GM13976 (cell line): ENCODE measurements at places on chromosomes 1 and 21.

- DNase-seq, result no peak
Observed at GRCh38 chr21:44849616-44850130, 23.8 kb downstream of the PTTG1IP start.

- no peak for DNase-seq
Observed at GRCh38 chr1:109477821-109478220, 5.9 kb upstream of the ATXN7L2 start.

DNA sequence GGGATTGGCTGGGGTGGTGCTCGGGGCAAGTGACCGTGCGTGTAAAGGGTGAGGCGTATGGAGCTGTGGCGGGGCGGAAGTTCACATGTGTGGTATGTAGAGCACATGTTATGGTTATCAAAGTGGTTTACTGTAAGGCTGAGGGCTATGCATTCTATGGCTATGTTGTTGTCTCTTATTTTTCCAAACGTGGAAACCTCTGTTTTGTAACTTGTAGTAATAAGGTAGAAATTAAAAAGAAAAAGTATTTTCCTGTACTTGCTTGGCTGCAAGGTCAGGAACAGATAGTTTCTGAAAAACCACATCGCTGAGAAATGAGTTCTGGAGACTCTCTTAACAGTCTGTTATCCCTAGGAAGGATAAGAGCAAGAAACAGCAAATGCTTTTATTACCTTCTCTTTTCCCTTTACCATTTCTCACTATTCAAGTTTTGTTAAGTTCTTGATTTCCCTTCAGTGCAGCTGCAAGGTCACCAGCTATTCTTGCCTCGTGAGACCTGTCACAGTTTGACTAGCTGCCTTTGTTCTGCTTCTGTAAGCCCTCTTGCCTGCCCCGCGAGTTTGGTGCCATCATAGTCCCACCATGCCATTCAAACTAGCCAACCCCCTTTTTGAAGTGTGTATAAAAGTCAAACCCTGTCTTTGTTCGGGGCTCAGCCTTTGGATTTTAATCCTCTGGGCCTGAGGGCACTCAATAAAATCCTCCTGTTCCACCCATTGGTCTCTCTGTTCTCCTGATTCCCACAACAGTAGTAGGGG is 9.5 kb downstream of the RNU1-2 start:
- DNase-seq, result peak; percentile 71

GRCh38 chr1:89770391-89770790 is 50.4 kb upstream of the LRRC8D start:
- DNase-seq, result no peak

- DNase-seq, result peak; percentile 39
Observed at GRCh38 chr1:228691926-228692325, 43.4 kb upstream of the RHOU start.

- no peak for DNase-seq
Observed at GRCh38 chr1:184640505-184640904, 114.2 kb downstream of the EDEM3 start.

- DNase-seq, result no peak
Observed at GRCh38 chr1:75996196-75996595, 64.0 kb upstream of the ASB17 start.

GRCh38 chr21:30717105-30717504 is 1.5 kb downstream of the KRTAP21-3 start:
- no peak for DNase-seq

GRCh38 chr1:204821924-204822323 is 48.7 kb upstream of the NFASC start:
- no peak for DNase-seq

DNA sequence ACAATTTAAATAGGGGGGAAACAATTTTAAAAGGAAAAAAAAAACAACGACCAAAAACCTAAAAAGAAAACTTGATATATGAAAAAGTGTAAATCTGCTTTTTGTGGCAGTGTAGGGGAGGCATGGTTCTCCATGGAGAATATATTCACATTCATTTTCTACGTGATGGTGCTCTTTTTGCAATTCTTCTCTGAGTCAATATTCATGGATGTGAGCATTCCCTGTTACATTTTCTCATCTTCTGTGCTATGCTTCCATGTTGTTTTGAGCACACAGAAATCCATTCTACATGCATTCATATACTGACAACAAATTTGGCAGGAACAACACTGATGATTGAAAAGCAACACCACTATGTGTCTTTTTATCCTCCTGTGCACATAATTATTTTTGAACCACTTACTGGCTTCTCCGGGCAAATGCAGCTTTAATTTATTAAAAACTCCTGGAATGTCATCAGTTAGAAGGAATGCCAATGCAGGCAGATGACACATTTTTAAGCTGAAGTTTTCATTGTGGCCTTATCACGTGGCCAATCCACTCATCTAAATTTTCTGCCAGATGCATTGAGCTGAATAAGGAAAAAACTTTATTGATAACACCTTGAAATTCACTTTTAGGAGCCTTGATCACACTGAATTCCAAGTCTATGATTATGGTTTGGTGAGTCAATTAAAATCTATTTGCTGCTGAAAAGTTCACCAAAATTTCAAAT is 590.6 kb downstream of the NUF2 start:
- DNase-seq, result no peak

- DNase-seq, result peak; percentile 39
Observed at GRCh38 chr1:55702064-55702463, 486.9 kb upstream of the USP24 start.

DNA sequence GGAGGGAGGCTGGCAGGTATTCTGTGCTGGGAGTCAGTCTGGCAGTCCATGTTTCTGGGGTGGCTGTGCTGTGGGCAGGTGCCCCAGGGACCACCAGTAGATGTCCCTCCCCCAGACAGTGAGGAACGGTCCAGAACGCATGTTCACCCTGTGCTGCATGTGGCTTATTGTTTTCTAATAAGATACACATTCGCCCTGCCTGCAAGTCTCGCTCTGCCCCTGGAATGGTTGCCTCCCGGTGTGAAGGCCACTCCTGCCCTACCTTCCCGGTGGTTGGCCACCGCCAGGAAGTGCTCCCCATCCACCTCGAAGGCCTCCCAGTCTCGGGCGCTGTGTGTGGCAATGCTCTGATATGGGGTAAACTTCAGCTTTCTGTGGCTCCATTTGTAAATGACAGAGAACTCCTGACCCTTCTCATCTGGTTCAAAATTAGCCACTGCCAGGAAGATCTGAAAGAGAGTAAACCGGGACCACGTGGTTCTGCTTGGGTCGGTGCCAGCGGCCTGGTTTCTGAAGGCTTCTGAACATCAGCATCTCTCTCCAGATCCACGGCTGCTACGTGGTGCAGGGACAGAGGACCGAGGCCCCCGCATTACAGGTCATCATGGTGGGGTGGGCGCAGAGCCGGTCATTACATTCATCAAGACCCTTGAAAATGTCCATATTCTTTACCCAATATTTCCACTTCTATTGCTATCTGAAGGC is 14.5 kb downstream of the KRTAP10-1 start:
- no peak for DNase-seq

- DNase-seq, result no peak
Observed at GRCh38 chr1:87176514-87176913, 152.2 kb upstream of the LMO4 start.

DNA sequence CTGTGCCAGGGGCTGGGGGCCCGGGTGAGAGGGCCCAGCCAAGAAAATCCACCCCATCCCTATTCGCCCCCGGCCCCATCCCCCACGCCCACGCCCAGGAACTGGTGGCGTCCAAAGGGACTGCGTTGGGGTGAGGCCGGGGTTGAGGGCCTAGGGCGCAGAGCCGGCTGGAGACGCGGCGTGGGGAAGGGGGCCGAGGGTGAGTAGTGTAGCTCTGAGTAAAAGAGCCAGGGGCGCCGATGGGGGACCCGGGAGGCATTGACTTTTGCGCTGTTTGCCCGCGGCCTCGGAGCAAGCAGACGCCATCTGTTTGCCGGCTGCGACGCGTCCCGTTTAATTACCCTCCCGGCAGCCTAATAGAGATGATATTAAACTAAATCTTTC is 3.5 kb upstream of the DMRTA2 start:
- peak; percentile 44 for DNase-seq

DNA sequence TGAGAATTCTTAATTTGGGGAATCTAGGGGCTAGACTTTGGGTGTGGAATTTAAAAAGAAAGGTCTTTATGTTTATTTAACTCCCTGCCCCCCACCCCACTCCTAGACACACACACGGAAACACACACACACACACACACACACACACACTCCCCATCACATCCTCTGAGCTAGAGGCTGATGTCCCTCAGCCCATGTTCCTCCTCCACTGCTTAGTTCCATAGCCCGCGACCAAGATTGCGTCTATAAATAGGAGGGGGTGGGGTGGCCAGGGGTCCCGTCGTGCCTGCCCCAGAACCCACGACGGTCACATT is 655 bp upstream of the KIRREL1 start:
- no peak for DNase-seq

- no peak for DNase-seq
Observed at GRCh38 chr1:31510853-31511789, 65.2 kb upstream of the TINAGL1 start.

- DNase-seq, result no peak
Observed at GRCh38 chr1:6054596-6054995, 8.9 kb downstream of the KCNAB2 start.

- DNase-seq, result no peak
Observed at GRCh38 chr1:160576390-160576789, 2.9 kb downstream of the CD84 start.

GRCh38 chr1:154968731-154969130 is 1.8 kb downstream of the SHC1 start:
- no peak for DNase-seq

GRCh38 chr1:4562321-4562720 is 92.1 kb upstream of the AJAP1 start:
- DNase-seq, result no peak

DNA sequence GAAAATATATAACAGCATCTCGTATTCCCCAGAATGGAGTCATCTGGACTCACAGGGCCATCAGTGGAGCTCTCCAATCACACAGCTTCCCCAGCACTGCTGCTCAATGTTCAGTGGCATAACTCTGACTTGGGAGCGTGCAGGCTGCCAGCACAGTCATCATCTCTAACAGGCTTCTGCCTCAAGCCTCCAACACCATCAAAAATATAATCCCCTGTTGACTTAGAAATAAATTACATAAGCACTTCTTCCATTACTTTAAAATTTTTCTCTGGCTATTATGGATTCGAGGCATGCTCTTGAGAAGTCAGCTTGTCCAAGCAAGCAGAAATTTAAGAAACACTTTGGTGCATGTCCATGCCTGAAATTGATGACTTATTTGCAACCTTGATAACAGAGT is 6.2 kb downstream of the DUSP23 start:
- no peak for DNase-seq

DNA sequence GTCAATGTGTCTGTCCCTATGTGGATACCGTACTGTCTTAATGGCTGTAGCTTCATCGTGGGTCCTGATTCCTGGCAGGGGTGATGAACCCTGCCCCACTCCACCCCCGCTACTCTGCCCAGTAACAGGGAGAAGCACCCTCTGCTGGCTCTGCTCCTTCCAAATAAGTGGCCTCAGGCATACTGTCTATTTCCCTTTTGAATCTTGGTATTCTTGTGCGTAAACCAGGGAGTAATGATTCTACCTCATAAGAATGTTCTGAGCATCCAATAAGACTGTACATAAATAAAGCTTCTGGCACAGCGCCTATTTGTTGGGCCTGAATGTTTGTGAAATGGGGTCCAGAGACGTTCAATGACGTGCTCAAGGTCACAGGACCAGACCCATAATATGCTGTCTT is 35.2 kb upstream of the CTPS1 start:
- no peak for DNase-seq

DNA sequence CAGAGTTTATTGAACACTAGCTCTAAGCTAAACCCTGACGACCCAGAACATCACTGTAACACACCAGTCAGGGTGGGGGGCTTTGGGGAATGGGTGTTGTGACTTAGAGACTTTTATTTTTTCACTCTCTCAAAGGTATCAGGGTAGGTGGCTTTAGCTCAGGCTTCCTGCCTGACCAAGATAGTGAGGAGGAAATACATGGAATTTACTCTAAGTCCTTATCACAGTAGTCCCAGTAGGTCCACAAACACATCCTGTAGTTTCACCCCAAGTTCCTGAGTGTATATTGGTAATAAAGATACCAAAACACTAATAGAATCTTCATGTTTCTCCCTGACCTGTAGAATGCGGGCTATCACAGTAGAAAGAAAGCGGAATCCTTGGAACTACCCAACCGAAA is 15.1 kb downstream of the GJA5 start:
- DNase-seq, result no peak

- no peak for DNase-seq
Observed at GRCh38 chr1:221442056-221442455, 299.8 kb downstream of the DUSP10 start.

GRCh38 chr1:169133228-169133576 is 26.7 kb downstream of the ATP1B1 start:
- DNase-seq, result no peak

DNA sequence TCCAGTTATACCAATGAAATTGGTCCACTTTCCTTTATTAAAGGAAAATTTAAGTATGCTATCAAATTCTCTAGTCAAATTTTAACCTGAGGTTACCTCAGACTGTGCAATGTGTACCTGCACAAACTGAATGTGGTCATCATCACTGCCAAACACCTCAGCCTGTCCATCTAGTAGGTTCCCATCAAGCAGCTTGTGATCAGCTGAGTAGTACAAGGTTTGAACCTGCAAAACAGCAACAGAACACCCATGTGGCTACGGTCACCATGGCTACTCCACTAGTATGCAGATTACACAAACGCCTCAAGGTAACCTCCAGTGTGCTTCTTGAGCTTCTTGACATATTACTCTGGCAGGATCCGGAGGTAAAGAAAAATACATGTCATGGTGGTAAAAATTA is 11.6 kb downstream of the IVNS1ABP start:
- no peak for DNase-seq

DNA sequence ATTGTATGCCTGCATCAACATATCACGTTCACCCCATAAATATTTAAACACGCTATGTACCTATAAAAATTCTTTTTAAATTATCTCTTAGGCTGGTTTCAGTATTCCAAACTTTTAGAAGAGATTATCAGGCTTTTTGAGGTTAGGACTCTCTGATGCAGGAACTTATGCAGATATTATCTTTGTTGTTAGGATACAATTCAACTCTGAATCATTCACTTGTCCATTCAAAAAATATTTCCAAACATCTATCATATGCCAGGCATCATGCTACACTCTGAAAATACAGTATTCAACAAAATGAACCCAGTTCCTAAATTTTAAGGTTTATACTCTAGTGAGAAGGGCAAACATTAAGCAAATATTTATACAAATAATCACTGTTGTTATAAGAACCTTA is 40.5 kb downstream of the ASH1L start:
- no peak for DNase-seq

- no peak for DNase-seq
Observed at GRCh38 chr1:47853059-47853458, 144.1 kb downstream of the TRABD2B start.

GRCh38 chr1:90799326-90799725 is 82.2 kb upstream of the BARHL2 start:
- DNase-seq, result no peak

GRCh38 chr1:76083189-76083588 is 8.6 kb downstream of the ST6GALNAC3 start:
- peak; percentile 18 for DNase-seq

- no peak for DNase-seq
Observed at GRCh38 chr1:189212606-189213005, 1265.1 kb downstream of the BRINP3 start.

GRCh38 chr21:46033410-46034400 is 52.1 kb downstream of the COL6A1 start:
- DNase-seq, result no peak
